ENCODE measurements at places on chromosomes 4 and X.

DNA sequence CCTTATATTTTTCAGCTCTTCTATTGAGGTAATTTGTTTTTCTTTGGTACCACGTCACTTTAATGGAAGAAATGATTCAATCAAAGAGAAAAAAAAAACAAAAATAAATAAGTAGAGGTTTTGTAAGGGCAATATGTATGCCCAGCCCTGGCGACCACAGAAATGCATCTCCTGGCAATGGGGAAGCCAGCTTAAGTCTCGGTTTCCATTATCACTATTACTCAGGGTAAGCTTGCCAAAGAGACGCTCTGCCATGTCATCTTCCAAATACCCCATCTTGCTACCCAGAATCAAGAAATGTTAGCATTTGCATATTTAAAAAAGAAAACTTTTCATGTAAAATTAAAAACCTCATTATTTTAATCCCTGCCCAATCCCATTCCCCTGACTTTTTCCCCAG lies 68.8 kb downstream of the FAM47C start:
- DNase-seq, result no peak

- DNase-seq, result no peak
Measured at GRCh38 chr4:53541577-53542206, 49.6 kb downstream of the LNX1 start.

DNA sequence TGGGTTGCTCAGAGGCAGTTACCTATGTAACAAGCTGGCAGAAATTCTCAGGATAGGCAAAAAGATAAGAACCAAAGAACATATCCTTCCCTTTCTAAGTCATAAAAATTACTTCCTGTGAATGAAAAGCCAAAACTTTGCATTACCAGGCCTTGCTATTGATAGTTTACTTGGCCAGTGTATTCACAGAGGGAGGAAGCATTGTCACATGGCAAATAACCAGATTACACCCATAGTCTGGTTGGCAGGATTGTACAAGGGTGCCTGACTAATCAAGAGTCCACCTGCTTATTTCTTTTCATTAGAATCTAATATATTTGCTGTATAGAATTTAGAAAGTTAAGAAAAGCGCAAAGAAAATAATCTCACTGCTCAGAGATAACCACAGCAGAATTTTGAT lies 14.1 kb downstream of the XIAP start:
- no peak for DNase-seq

- no peak for DNase-seq
Measured at GRCh38 chr4:54625391-54625790, 32.4 kb upstream of the KIT start.

GRCh38 chr4:48403779-48404178 lies 62.5 kb downstream of the SLAIN2 start:
- DNase-seq, result no peak

- no peak for DNase-seq
Measured at GRCh38 chrX:40496728-40497127, 84.0 kb upstream of the ATP6AP2 start.

DNA sequence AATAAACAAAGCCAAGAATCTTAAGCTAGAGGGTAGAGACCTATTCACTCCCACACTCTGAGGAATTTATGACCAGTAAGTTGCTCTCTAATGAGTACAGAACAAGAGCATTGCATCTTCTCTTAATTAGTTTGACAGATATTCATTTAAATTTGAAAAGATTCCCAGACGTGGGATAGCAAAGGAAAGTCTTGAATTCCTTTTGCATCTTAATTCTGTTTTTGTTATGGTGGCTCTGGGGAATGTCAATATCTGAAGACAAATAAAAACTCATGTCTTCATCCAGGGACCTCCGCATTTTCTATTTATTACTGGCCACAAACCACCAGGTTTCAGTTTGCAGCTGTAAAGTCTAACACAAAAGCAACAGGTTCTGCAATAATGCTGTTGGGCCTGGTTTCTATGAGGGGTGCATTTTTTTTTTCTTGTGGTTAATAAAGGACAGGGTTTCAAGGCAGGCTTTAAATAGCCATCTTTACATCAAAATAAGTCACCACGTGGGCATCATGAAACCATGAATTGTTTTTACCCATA lies 172.3 kb downstream of the SHROOM3 start:
- no peak for DNase-seq

GRCh38 chr4:22014222-22014741 lies 65.7 kb upstream of the KCNIP4 start:
- no peak for DNase-seq

DNA sequence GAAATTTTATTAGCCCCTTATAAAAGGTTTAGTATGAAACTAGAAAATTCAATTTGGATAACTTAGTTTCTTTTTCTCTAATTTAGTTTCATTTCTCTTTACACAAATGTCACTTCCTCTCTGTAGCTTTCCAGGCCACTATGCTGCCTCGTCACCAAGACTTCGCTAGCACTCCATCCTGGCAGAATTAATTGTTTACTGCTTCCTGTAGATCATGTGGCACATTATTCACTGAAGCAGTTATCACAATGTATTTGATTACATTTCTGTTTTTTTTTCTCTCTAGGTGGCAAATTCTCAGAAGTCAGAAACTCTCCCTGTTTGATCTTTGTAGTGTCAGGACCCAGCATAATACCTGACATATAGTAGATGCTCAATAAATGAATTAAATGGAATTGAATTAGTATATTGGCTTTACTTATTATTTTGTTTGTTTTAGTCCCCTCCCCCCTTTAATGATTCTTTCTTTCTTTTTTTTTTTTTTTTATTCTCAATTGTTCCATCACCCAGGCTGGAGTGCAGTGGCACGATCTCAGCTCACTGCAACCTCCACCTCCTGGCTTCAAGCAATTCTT lies 9.3 kb upstream of the SAT1 start:
- no peak for DNase-seq

DNA sequence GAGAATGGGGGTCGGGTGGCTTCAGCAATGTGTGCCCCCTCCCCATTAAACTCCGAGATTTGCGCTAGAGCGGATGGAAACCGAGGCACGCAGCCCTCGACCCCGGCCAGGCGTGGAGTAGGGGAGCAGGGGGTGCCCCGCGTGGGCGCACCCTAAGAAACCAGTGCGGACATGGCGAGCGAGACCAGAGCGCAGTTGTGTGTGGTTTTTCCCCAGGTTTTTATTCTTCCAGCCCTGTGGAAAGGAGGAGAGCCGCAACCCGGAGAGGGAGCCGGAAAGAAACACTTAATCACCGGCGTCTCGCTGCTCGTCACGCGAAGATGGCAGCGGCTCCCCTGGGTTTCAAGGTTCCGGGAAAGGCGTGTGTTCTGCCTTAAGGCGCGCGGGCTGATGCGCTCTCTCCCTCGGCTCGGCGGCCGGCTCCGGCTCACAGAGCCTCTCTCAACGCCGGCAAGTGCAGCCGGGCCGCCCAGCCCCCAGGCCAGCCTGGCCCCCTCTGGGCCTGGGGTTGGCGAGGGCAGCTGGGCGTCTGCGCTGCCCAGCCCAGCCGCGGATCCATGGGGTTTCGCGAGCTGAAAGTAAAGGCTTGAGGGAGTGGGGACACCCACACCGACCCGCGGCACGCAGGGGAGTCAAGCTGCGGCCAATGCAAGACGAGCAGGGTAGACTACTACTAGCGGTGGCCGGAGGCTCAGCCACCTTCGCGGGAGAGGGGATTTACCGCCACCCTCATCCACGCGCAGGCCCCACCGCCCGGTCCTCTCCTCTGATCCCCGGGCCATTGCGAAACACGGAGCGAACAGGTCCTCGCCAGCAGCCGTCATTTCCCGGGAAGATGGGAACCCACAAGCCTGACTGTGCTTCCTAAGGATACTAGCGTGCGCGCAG lies 74.0 kb upstream of the BCOR start:
- DNase-seq, result peak; percentile 87

DNA sequence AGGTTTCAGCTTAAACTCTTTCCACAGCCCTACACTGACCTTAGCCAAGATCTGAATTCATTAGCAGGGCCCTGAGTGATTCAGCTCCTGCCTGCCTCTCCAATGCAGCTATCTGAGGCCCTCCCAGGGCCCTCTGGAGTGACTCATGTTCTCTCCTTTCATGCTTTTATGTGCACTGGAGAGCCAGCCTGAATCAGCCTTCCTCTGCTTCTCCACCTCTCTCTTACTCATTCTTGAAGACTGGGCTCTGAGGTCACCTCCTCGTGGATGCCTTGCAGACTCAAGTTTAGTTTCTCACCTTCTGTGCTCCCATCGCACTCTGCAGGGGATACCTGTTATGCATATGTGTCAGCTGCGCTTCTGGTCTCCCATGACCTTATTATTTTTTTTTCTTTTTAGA lies 3.1 kb upstream of the OCIAD2 start:
- no peak for DNase-seq

GRCh38 chr4:189090174-189090814 lies 850.4 kb upstream of the FRG1 start:
- no peak for DNase-seq

DNA sequence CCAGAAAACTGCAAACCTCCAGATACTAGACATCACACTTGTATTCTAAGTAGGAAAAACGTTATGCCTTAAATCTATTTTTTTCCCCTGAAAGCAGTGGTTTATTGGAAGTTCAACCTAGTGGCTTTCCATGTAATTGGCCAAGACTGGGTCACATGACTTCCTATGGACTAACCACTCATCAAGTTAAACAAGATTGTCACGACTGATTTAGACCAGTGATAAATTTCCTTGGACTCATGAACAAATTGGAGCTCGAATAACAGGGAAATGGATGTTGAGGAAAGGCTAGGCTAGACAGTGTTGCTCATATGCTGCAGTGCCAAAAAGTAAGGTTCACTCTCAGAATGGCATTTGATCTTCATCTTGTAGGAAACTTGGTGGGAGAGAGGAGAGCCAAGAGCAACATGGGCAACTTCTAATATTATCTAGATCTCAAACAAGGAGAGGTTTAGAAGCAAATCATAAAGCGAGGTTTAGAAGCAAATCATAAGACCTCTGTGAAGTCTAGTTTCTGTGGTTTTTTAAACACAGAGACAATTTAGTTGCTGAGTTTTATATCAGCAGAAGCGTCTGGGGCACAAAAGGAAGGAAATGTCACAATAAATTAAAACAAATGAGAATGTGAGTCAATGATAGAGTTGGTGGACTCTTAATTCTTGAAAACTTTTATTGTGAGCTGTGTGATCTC lies 165.6 kb upstream of the BOD1L1 start:
- DNase-seq, result no peak

GRCh38 chr4:37827030-37827685 lies 672 bp downstream of the PGM2 start:
- peak; percentile 36 for DNase-seq

- DNase-seq, result no peak
Measured at GRCh38 chr4:15142201-15142600, 139.9 kb downstream of the CPEB2 start.

- peak; percentile 67 for DNase-seq
Measured at GRCh38 chr4:105895583-105896460, 551 bp downstream of the NPNT start.

DNA sequence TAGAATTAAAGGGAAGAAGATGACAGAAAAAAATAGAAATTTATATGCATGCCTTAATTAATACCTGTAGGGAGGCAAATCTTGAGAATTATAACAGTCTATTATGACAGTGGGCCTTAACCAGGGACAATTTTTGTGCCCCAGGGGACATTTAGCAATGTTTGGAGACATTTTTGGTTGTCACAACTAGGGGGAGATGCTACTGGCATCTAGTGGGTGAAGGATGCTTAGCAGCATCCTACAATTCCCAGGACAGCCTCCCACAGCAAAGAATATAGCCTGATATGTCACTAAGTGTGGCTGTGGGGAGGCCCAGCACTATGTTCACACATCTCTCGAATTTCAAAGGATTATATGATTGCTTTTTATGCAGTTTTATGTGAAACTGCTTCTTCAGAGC lies 10.5 kb downstream of the GPR82 start:
- DNase-seq, result no peak

DNA sequence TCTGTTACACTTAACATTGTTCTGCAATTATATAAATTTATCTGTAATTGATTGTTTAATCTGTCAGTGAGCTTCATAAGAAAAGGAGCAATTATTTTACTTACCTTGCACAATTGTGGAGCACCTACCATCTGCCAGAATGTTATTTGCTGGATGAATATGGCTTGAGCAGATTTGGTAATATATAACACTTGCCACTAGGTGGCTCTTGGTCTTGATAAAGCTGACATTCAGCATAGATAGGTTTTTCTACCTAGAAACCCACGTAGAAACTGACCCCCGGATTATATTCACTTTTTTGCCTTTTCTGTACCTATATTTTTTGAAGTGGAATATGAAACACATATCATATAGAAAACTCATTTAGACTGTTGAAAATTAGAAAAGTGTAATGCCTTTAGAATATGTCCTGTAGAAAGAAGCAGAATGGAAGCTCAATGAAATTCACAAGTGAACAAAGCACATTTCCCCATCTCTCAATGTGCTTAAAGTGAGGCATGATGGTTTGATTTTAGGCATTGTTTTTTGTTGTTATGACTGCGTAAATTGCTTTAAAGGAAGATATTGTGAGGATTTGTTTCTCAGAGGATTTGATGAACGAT lies 9.5 kb downstream of the RBPJ start:
- no peak for DNase-seq

DNA sequence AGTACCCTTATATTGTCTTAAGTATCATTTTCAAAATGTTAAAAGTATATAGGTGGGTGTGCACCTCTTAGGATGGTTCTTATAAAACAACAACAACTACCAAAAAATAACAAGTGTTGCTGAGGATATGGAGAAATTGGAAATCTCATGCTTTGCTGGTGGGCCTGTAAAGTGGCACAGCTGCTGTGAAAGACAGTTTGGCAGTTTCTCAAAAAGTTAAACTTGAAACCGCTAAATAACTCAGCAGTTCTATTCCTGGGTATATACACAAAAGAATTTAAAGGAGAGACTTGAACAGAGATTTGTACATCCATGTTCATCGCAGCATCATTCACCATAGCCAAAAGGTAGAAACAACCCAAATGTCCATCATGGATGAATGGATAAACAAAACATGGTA lies 65.5 kb downstream of the HAND2 start:
- DNase-seq, result no peak

- DNase-seq, result no peak
Measured at GRCh38 chrX:7235071-7235470, 87.1 kb upstream of the PUDP start.

GRCh38 chr4:176482972-176483371 lies 163.2 kb downstream of the SPCS3 start:
- no peak for DNase-seq

GRCh38 chr4:38717604-38718003 lies 53.6 kb downstream of the KLF3 start:
- DNase-seq, result no peak

- no peak for DNase-seq
Measured at GRCh38 chr4:40283968-40284367, 51.2 kb upstream of the CHRNA9 start.

DNA sequence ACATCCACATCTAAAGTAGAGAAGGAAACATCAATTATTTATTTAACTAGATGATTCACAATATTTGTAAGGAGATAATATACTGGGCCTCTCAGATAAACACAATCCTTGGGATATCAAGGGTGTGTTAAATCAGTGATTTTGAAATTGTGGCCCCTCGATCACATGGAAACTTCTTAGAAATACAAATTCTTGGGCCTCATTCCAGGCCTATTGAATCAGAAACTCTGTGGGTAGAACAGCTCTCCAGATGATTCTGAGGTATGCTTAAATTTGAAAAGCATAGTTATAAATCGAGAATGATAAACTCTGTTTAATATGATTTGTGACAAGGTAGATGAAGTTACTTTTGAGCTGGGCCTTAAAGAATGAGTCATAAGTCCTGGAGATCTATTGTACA lies 64.3 kb upstream of the GPR174 start:
- no peak for DNase-seq

GRCh38 chr4:186018784-186019183 lies 50.2 kb upstream of the TLR3 start:
- no peak for DNase-seq

- no peak for DNase-seq
Measured at GRCh38 chr4:94571298-94571697, 119.6 kb downstream of the PDLIM5 start.

GRCh38 chrX:17072301-17072700 lies 125.8 kb downstream of the REPS2 start:
- DNase-seq, result no peak
